ENCODE measurements at places on chromosomes 4 and X.

DNA sequence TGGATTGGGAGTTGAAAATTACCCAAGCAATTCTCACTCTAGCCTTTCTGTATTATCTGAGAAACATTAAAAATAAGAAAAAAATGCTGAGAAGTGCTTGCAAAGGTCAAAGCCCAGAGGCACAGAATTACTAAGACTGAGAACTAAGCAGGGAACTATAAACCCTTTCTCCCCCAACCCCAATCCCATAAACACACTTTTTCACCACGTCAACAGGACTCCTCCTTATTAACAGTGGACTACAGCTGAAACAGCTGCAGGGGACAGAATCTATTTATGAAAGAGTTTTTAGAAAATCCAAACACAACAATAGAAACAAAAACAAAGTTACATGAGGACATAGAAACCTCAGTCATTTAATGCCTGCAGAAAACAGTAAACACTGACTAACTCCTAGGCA is 984.1 kb downstream of the TRAM1L1 start:
- DNase-seq: no peak

- no peak for DNase-seq
Measured at GRCh38 chr4:39025552-39026085, 6.6 kb downstream of the TMEM156 start.

- no peak for DNase-seq
Measured at GRCh38 chr4:101050088-101050836, 297.1 kb downstream of the PPP3CA start.

- no peak for DNase-seq
Measured at GRCh38 chr4:126446917-126447316, 1132.2 kb downstream of the FAT4 start.

GRCh38 chrX:24658421-24658820 is 11.3 kb upstream of the PCYT1B start:
- DNase-seq: no peak

GRCh38 chrX:52574416-52575275 is 57.8 kb upstream of the XAGE1B start:
- no peak for DNase-seq

DNA sequence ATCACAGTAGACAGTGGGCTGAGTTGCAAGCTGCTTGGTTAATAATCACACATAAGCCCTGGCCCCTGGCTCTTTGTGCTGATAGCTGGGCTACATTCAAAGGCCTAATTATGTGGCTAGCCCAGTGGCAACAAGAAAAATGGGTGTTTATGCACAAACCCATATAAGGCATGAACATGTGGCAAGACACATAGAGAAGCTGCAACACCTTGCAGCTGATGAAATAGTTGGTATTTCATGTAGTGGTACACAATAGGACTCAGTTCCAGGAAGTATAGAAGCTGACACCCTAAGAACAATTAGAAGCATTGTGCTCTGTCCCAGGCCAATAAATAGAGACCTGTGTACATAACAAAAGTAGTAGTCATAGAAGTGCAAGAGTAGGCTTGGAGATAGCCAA is 14.6 kb upstream of the ZNF630 start:
- no peak for DNase-seq

DNA sequence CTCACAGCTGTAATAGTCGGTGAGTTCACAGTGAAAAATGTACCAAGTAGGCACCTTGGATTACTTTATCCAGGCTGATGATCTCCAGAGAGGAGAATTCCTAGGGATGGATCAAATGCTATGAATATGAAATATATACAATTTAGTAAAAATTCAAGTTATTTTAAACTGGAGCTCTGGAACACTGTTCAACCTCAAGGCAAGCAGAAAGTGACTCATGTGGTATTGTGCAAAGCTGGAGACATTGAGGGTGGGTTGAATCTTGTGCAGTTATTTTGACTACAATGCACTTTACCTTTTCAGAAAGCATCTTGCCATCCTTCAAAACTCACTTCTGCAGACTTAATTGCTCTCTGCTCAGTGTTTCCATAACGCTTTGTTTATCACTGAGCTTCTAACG is 43.4 kb downstream of the OSTC start:
- no peak for DNase-seq

GRCh38 chr4:26822546-26822945 is 38.1 kb upstream of the STIM2 start:
- DNase-seq: no peak
